ENCODE measurements at places on chromosomes 5 and 9.

DNA sequence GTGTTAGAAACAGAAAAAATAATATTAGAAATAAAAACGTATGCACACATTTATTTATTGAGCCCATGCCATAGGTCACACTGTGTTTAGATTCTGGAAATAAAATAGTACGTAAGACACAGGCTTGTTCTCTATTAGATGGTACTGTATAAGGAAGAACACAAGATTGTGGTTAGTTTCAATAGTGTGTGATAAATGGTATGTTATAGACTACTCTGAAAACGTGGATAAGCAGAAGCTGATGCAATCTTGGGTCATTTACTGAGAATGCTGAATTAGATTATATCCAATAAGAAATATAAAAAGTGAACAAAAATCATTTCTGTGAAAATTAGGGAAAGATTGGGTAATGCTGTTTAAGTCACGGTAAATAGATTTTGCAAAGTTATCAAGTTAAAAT lies 1456.4 kb upstream of the ACO1 start:
- no peak for DNase-seq

DNA sequence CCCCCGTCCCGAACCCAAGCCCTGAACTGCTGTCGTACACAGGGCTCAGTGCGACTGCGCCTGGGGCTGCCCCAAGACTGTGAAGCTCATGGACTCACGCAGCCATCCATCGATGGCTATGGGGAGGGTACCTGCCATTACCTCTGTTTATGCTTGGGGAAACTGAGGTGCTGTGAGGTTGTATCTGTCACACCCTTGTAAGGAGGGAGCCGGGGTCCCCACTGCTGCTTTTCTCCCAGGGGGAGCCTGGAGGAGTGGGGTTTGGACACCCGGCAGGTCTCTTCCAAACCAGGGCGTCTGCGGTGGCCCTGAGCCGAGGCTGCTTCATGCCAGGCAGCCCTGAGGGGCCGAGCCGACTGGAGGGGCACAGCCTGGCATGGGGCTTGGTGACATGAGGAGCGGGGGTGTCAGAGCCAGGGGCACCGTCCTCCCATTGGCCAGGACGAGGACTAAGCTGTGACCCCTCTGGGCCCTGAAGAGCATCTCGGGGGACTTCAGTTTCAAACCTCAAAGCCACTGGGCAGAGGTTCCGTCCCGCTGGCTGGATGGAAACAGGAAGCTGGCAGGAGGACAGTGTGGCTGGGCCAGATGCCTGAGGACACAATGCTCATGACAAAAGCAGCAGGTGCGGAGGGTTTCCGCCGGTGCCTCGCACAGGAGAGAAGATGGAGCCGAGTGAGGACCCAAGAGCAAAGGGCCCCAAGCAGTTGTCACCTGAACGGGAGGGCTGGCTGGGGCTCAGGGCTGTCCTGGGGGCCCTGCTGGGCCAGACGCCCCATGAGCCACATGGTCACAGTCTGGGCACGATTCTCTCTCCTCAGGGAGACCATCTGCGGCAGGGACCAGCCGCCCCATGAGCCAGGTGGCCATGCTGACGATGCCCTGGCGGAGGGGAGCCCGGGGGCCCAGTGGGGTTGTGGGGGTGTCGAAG lies 54.4 kb upstream of the EXOC3 start:
- DNase-seq, result peak; percentile 52

DNA sequence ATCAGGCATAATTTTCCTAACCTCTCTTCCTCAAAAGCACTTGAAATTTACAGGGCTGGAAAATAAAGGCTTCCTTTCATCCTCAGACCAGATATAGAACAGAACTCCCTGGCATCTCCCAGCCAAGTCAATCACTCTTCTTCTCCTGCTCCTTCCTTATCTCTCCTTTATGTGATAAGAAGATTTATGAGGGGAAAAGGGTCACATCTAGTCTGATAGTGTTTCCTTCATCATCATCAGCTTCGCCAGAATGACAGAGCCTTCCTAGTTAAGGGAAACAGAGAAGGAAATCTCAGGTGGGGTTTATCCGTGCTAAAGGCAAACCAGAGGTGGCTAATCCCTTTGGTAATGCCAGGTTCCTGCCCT lies 36.2 kb downstream of the LIX1 start:
- no peak for DNase-seq

DNA sequence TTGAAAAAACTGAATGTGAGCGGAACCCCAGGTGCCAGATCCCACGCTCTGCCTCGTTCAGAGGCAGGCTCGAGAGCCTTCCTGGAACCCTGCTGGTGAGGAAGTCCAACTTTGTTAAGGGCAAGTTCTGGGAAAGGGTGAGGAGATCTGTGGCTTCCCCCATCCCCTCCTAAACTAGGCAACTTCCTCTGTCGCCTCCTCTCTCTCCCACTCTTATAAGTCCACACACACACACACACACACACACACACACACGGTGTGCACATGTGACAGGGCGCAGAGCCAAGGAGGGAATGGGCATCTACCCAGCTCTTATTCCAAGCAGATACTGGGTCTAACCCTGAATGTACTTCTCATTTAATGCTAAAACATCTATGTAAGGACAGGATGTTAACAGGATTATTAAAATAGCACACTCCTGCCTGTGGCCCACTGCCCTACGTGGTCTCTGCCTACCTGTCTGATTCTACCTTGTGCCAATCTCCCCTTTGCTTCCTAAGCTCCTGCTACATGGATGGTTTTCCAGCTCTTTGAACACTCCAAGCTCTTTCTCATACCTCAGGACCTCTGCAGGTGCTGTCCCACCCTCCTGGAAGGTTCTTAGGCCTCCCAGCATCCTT lies 72.4 kb upstream of the FBXW11 start:
- no peak for DNase-seq

- no peak for DNase-seq
Measured at GRCh38 chr5:79821-80220, 12.1 kb upstream of the PLEKHG4B start.

DNA sequence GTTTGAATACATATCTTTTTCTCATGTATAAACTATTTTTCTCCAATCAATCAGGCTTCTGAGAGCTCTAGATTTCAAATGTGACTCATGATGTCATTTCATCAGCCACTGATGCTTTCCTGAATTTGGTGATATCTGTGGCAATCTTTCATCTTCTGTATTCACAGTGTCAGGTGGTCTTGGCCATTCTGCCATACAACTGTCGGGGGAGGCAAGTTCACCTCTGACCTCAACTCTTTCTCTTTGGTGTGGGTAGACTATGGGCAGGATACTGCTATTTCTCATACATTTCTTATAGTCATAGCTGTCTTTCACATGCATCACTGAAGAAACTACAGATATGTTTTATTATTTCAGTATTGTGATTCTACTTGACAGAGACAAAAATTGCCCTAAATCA lies 414.1 kb upstream of the MEF2C start:
- DNase-seq, result no peak

- DNase-seq, result no peak
Measured at GRCh38 chr9:128555180-128555721, 2.9 kb downstream of the SPTAN1 start.

DNA sequence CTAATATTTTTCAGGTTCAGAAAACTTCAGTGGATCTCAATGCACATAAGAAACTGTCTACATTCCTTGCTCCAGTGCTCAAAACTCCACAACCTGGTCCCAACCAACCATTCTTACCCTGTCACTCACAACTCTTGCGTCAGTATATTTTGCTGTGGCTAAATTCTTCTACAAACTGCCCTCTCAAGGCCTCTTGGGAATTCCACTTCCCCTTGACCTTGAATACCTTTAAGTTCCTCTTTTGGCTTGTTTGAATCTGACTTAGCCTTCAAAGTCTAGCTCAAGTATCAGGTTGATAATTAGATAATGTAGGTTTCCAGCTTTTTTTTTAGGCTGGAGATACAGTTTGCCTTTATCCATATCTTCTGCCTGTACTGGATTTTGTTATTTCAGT lies 128.3 kb downstream of the SLF1 start:
- no peak for DNase-seq

- DNase-seq, result no peak
Measured at GRCh38 chr9:14779566-14780022, 57.1 kb upstream of the CER1 start.

GRCh38 chr9:86349271-86349670 lies 4.9 kb downstream of the TUT7 start:
- no peak for DNase-seq

DNA sequence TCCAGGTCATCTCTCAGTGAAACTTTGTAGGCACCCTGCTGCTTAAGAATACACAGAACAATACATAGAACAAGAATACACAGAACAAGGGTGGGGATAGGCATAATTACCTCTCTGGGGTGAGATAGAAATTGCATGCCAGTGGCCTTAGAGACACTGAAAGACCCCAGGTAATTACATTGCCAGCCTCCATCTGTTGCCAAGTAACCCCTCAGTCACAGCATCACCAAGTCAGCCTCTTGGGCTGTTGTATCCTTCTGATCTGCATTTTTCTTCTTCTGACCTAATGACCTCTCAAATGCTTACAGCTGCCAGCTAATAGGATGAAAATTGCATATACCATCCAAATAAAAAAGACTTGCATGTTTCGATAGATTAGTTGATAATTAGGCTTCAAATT lies 167.7 kb downstream of the GRIA1 start:
- no peak for DNase-seq

GRCh38 chr9:96214635-96215034 lies 87.3 kb downstream of the HSD17B3 start:
- DNase-seq, result no peak

DNA sequence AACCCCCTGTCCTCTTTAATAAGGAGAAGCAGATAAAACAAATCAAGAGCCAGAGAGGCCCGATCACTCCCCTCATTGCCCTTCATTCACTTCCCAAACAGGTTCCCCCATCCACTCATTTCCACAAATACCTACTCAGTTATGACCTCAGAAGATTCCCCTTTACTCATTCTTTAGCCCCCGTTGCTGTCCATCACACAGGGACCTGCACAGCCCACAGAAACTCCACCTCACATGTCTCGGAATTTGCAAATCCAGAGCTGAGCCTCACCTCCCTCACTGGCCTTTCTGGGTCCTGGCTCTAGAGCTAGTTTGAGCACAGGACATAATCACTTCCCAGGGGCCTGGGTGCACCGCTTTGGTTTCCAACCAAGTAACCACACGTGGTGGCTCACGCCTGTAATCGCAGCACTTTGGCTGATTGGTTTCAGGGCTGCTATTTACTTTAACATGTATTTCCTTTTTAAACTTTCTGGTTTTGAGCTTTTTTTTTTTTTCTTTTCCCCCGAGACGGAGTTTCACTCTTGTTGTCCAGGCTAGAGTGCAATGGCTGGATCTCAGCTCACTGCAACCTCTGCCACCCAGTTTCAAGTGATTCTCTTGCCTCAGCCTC lies 17.8 kb downstream of the ATP6V0E1 start:
- DNase-seq, result peak; percentile 61

GRCh38 chr9:72665421-72665820 lies 144.0 kb downstream of the TMC1 start:
- DNase-seq, result no peak

DNA sequence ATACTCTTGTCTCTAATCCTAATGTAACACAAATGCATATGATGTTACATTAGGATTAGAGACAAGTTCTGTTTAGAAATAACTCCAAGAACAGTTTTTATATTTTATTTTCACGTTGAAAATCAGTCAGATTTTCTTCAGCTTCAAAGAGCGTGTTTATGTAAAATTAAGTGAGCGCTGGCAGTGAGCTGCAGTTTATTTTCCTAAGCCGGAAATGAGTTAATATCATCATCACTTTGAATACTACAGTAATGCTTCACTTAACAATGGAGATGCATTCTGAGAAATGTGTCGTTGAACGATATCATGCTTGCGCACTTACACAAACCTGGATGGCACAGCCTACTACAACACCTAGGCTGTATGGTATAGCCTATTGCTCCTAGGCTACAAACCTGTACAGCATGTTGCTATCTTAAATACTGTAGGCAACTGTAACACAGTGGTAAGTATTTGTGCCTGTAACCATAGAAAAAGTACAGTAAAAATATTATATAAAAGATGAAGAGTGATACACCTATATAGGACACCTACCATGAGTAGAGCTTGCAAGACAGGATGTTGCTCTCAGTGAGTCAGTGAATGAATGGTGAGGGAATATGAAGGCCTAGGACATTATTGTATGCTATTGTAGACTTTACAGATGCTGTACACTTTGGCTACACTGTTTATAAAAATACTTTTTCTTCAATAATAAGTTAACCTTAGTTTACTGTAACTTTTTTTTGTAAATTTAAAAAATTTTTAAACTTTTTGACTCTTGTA lies 65.9 kb upstream of the C5orf46 start:
- DNase-seq, result no peak

GRCh38 chr5:153660919-153661318 lies 170.4 kb downstream of the GRIA1 start:
- no peak for DNase-seq

GRCh38 chr5:16957304-16958196 lies 21.5 kb upstream of the MYO10 start:
- no peak for DNase-seq

GRCh38 chr9:119004618-119004990 lies 364.6 kb downstream of the BRINP1 start:
- DNase-seq, result no peak

- DNase-seq, result no peak
Measured at GRCh38 chr5:17445185-17445584, 52.8 kb upstream of the TAF11L2 start.

DNA sequence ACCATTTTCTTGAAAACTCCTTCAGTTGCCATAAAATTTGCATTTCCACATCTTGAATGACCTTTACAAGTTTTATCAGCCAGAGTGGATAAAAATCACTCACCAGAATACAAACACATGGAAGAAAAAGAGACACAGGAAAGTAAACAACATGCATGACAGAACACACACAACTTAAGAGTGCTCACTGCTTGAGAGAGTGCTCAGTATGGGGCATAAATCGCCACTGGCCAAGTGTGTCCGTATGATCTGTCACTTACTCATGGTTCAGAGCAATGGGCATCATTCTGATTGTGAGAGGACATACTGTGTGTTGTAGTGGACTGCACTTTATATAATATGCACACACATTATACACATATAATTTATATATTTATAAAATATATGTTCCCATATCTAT lies 155.6 kb upstream of the NTRK2 start:
- no peak for DNase-seq

GRCh38 chr9:111798786-111799185 lies 4.0 kb upstream of the SHOC1 start:
- no peak for DNase-seq

- no peak for DNase-seq
Measured at GRCh38 chr5:139566611-139567010, 5.5 kb downstream of the UBE2D2 start.

DNA sequence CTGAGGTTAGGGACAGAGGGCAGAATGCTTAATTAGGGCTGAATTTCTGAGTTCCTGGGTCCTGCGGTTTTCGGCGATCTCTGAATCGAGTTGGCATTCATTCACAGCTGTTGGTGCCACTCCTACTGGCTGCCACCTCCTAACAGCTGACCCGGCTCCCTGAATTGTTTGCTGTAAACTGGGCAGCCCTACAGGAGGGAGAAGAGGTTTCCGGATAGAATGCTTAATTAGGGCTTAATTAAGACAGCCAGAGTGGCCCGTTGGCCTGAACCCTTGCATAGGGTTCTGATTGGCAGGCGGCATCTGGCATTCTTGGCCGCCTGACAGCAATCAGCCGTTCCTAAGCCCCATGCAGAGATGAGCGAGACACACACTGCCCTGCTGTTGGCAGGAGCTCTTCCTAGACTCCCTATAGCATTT lies 25.7 kb downstream of the FRMPD1 start:
- no peak for DNase-seq
